Stimulated activated CD4-positive, alpha-beta T cell treated with anti-CD3 and anti-CD28 coated beads, Interleukin-2, amount 100 ng/mL, for 24 hours (primary cell): ENCODE measurements at places on chromosomes 1 and 21.

GRCh38 chr1:38431535-38432376, 385.2 kb upstream of the POU3F1 start:
- DNase-seq: no peak

GRCh38 chr1:231395076-231395997, 26.8 kb downstream of the EGLN1 start:
- DNase-seq: no peak

- DNase-seq: no peak
Measured at GRCh38 chr1:228032041-228032440, 25.2 kb downstream of the WNT3A start.

DNA sequence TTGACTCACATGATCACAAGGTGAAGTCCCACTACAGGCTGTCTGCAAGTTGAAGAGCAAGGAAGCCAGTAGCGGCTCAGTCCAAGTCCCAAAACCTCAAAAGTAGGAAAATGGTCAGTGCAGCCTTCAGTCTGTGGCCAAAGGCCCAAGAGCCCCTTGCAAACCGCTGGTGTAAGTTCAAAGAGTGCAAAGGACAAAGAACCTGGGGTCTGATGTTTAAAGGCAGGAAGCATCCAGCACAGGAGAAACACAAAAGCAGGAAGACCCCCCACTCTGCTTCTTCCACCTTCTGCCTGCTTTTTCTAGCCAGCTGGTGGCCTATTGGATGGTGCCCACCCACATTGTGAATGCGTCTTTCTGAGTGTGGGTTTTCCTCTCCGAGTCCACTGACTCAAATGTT, 2222.6 kb downstream of the MRPL39 start:
- DNase-seq: no peak

GRCh38 chr1:21260405-21261125, 29.7 kb downstream of the ECE1 start:
- DNase-seq: no peak

- DNase-seq: no peak
Measured at GRCh38 chr1:7539769-7540175, 231.3 kb upstream of the VAMP3 start.

- DNase-seq: no peak
Measured at GRCh38 chr1:209999005-209999404, 61.0 kb downstream of the SYT14 start.

DNA sequence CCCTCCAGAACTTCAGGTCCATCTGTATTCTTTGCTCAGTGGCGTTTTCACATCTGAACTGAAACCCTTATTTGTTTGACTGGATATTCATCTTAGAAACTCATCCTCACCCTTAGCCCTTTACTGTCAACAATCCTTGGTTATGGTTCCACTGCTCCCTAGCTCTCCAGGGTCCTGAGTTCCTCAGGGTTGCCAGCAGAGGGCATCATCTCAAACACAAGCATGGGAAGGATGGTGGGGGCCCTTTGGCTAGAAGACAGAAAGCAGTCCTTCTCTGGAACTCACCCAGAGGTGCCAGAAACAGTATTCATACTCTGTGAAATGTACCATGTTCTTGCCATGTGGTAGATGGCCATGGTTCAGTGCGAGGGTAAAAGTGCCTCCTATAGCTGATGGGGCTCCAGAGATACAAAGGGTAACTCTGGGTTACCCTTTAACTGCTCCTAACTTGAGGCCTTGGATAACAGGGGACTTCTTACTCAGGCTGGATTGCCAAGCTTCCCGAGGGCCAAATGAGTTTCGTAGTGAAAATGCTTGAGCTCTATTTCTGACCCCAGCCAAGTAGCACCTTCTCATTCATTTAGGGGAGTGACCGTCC, 11.3 kb downstream of the NCSTN start:
- DNase-seq: no peak

- peak; percentile 14 for DNase-seq
Measured at GRCh38 chr1:2973601-2974593, 47.4 kb upstream of the ACTRT2 start.

GRCh38 chr1:198837278-198838021, 198.6 kb downstream of the PTPRC start:
- no peak for DNase-seq
